Frontal cortex (tissue), 4 donors: ENCODE measurements at places on chromosomes 1 and 21. TPM values are rescaled to one million over a fixed set of nuclear protein-coding genes. Genes with fewer than 3 reads are reported as not detected.
A peak's percentile ranks its signal among the peaks of the same experiment; 100 is the strongest.

Gene CD101
- total RNA-seq, result 0.82 TPM

Gene VCAM1
- 16.3 TPM for total RNA-seq

- DNase-seq, result no peak
Observed at GRCh38 chr1:14835725-14836124, 237.2 kb downstream of the KAZN start.

DNA sequence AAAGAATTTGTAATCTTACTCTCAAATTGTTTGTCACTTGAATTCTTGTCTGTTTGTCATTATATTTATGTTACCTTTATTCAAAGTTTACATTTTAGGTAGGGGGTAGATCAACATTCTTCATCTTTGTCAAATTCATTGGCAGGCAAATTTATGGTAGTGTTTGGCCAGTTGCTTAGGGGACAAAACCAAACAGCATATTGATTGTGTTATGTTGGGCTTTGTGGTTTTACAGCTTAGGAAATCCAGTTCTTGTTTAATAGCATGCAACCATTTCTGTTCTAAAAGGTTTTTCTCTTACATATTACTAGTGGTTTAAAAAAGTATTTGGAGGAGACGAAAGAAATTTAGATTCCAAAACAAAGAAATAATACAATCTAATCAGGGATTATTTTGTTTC is 91.4 kb downstream of the HMCN1 start:
- no peak for DNase-seq

- DNase-seq, result peak; percentile 3
Observed at GRCh38 chr1:1757422-1758058, 20.7 kb downstream of the NADK start.

DNA sequence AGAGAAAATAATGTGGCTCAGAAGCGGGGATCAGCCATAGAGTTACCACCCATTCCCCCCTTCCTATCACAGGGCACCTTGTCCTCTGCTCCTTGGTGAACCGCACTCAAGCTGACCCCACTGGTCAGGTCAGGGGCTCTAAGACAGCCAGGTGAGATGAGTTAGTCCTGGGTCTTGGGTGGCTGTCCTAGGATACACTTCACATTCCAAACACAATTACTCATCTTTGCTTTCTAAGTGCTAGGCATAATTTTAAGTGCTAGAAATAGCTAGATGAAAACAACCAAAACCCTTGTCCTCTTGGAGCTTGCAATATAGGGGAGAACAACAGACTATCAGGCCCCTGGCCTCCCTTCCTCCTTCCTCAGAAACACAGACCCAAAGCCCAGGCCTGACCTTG is 7.8 kb upstream of the MUTYH start:
- no peak for DNase-seq

DNA sequence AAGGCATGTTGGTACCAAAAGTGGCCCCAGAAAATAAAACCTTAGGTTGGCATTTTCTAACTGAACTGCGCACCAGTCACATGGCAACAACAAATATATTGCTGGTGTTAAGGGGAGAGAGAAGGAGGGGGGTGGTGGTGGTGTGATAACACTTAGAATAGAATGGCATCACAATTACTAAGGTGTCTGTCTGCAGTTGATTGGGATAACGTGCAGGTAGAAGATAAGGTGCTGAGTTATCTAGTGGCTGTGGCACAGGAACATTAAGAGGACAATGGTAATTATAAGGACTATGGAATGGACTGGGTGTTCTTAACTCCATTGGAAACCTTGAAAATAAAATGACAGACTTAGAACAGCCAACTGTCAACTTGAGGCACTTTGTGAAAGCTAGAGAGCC is 1.4 kb upstream of the YIPF1 start:
- no peak for DNase-seq

- no peak for DNase-seq
Observed at GRCh38 chr1:201092738-201093137, 19.5 kb downstream of the CACNA1S start.

Gene ETV3L
- under 0.01 TPM for total RNA-seq
